IMR-90 (cell line): ENCODE measurements at places on chromosomes 7 and 10. TPM values are rescaled to one million over a fixed set of nuclear protein-coding genes. Genes with fewer than 3 reads are reported as not detected.

DNA sequence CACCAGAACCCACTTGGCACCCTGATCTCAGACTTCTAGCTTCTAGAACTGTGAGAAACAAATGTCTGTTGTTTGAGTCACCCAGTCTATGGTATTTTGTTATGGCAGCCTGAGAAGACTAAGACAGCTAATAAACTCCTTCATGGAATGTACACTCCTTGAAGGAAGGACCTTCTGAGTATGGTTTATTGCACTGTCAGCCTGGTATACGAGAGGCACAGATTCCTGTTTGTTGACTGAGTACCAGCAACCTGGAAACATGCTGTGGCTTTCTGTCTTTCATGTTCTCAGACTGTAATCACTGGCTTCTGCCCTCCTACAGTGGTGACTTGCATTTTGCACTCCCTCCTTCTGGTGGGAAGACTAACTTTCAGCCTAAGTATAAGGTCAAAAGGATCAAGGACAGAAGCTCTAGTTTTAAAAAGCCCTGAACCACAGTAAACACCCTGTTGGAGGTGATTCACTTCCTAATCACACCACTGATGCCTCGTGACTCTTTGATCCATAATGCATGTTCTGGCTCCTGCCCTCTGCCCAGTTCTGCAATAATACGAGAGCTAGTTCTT, 319.0 kb upstream of the NPSR1 start:
- DNase-seq: no peak

- no peak for DNase-seq
These were observed 117.3 kb upstream of the INHBA start for GRCh38 chr7:41820111-41820671.

DNA sequence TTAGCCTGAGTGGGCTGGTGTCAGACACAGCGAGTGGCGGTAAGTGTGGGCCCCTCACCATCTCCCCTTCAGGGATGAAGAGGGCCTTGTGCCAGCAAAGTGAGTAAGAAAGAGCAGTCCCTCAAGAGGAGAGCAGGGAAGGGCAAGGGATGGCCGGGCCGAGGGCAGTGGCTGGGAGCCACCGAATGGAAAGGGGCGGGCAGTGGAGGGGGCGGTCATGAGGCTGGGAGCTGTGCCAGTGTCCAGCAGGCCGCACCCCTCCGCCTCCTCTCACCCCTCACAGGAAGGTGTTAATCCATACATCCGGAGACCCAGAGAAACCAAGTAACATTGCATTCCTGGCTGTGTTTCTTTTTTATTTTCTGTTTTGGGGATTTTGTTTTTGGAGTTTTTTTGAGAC, 28.6 kb upstream of the RASGEF1A start:
- DNase-seq: no peak

Gene UCN3
- total RNA-seq: not detected in 2 replicates
